ENCODE measurements at places on chromosomes 1 and 21.

GRCh38 chr21:27412530-27412929 is 445.6 kb upstream of the ADAMTS5 start:
- no peak for DNase-seq

DNA sequence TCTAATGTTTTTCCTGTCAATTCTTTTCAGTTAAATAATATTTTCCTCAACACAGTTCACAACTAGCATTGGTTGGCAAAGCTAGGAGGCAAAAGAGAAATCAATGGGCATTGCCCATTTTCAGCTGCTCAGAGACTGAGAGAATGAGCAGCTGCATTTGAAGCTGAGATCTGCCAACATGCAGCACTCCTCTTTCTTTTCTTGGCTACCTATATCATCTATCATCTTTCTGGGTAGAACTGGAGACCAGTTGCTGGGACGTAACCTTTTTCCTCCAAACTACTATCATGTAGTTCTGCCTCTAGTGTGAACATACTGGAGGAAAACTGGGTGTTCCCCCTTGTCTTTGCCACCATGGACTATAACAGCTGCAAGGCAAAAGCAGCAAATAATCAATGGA is 22.9 kb downstream of the CHODL start:
- DNase-seq: no peak

DNA sequence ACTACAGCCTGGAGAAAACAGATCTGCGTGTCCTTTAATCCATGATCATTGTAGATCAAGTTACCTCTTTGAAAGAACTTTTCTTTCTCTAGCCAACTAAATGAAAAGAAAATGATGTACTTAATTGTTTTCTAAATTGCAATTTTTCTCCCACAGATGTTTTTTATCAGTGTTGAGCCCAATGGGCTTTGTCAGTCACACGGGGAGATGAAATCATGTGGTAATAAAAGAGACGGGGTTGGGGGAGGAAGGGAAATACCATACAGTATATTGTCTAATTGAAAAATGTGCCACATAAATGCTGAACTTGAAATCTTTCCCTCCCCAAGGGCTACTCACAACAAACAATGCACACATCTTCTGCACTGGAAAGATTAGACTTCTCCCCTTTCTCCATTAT is 58.4 kb downstream of the NTMT2 start:
- DNase-seq: no peak

GRCh38 chr1:88462096-88462487 is 222.0 kb upstream of the PKN2 start:
- no peak for DNase-seq

DNA sequence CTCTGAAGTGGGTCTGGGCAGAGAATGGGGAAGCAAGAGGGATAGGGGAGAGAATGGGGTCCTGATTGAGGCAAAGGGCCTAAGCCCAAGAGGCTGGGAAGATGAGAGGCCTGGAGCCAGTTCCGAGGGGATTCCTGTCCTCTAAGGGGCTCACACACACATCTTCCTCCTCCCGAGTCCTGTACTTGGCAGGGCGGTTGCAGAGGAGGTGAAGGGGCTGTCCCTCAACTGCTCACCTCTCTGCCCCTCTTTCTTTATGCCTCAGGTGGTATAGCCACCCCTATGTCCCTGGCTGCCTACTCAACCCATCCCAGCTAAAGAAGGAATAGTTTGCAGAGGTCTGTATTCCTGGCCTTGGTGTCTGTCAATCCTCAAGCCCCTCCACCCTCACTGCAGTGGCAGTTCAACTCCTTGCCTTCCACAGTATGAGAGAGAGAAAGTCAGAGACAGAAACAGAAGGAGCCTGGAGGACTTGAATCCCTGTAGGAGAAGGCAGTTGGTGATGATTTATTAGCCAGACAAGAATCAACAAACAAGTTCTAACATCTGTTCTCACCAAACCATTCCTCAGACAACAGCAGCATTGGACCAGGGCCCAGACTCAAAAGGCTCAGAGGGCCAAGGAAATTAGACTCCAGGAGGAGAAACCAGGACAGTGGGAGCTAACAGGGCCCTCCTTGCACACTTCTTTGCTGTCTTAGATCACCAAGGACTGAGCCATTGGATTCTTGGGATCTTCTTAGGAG is 10.7 kb downstream of the SH2D2A start:
- DNase-seq: no peak

Measured in activated B cell treated with CpG ODN at 0.5 μM for 24 hours (primary cell).